Activated naive CD8-positive, alpha-beta T cell treated with anti-CD3 and anti-CD28 coated beads, Interleukin-2, amount 50 U/mL, for 16 hours (primary cell): ENCODE measurements at places on chromosomes 4 and X.

GRCh38 chr4:183905081-183905592 lies at the start of gene STOX2:
TSS of gene STOX2 (plus strand) at chr4:183905307. CDS start at chr4:183906791, 1,484 bp downstream.
- DNase-seq, result no peak

GRCh38 chrX:69045616-69046345 lies 119.5 kb downstream of the PJA1 start:
- no peak for DNase-seq

GRCh38 chrX:13094828-13095341 lies 50.5 kb upstream of the FAM9C start:
- no peak for DNase-seq

DNA sequence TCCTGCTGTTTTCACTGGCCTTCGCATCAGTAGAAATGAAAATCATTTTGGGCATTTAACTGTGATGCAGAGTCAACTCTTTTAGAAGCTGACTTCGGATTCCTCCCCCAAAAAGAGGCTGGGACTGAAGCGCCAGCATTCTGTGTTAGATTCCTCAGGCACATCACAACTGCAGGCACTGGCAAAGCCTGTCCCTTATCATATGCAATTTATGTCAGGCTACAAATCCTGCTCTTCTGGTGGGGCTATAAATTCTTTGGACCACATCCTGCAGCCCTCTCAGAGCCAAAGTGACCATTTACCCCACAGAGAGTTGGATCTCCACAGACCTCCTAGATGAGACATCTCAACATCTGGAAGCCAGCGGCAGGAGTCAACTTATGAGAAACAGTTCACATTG lies 138.4 kb downstream of the CBR4 start:
- DNase-seq, result no peak

DNA sequence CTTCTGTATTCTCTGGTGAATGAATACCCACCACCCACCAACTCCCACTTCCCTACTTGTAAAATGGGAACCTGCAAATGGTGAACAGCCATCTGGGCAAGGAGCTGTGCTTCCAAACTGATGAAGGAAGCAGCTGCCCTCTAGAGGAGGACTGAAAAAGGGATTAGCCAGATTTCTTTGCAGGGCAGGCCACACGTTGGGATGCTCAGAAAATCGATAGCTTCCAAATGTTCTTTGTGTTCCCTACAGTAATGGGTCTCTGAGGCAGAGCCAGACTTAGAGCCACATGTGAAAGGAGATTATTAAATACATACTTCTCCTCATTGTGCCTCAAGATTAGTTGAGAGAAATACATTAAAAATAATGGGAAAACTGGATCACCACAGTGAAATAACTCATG lies 39.3 kb upstream of the LPAR4 start:
- no peak for DNase-seq

DNA sequence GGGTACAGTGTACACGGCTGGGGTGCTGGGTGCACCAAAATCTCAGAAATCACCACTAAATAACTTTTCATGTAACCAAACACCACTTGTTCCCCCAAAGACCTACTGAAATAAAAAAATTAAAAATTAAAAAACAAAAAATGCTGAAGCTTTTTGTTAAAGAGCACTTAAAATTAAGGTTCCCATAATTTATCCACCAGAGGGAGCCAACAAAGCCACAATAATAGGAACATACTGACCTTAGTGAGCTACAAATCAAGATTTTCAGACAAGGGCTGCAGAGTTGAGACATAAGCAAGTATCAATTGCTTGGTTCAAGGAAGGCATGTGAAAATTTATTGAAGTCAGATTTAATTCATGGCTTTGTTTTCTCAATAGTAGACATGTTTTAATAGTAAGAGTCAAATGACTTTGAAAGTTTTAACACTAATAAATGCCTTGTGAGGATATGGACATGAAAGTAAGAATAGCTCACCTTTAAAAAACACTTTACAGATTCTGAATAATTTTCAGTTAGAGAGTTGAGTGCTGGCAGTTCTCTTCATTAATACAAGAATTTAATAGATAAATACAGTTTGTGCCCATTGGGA lies 43.0 kb upstream of the SCOC start:
- no peak for DNase-seq

GRCh38 chr4:45865781-45866180 lies 258.1 kb downstream of the GABRG1 start:
- DNase-seq, result no peak

- DNase-seq, result no peak
Measured at GRCh38 chr4:108709722-108710121, 53.1 kb downstream of the ETNPPL start.

- DNase-seq, result no peak
Measured at GRCh38 chrX:7570432-7571029, 272.4 kb upstream of the VCX start.

- DNase-seq, result no peak
Measured at GRCh38 chr4:165723051-165723795, 149.8 kb upstream of the TLL1 start.

GRCh38 chr4:72814241-72814640 lies 245.2 kb upstream of the ADAMTS3 start:
- DNase-seq, result no peak

GRCh38 chrX:133215017-133215416 lies 3.1 kb downstream of the TFDP3 start:
- no peak for DNase-seq

- DNase-seq, result no peak
Measured at GRCh38 chrX:16113978-16114565, 9.3 kb upstream of the GRPR start.
